ENCODE measurements at places on chromosomes 12 and 14.
A peak's percentile ranks its signal among the peaks of the same experiment; 100 is the strongest.

DNA sequence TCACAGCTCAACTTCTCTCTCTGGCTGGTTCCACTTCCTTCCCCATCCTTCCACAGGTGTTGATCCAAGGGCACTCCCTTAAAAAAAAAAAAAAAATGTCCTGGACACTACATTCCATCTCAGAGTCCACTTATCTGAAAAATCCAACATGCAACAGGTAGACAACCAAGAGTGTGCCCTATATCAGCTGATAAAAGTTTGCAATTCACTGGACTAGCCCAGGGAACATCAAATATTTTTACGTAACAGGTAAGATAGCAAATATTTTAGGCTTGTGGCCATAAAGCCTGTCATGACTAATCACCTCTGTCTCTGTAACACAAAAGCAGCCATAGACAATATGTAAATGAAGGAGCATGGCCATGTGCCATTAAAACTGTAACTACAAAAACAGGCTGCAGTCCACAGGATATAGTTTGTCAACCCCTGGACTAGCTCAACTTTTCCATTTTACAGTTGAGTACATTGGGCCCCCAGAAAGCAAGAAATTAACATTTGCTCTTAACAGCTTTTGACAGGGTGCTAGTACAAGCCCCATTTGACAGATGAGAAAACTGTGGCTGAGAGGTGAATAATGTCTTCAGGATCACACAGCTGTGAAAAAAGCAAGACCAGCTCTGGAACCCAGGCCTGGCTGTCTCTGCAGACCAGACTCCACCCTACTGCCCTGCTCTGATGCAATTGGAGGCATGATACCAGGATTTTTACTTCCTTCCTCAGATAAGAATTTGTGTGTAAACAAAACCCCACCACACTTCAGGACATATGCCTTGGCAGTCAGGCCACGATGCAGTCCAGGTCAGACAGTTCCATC, 68.9 kb downstream of the CMKLR1 start:
- DNase-seq: no peak

DNA sequence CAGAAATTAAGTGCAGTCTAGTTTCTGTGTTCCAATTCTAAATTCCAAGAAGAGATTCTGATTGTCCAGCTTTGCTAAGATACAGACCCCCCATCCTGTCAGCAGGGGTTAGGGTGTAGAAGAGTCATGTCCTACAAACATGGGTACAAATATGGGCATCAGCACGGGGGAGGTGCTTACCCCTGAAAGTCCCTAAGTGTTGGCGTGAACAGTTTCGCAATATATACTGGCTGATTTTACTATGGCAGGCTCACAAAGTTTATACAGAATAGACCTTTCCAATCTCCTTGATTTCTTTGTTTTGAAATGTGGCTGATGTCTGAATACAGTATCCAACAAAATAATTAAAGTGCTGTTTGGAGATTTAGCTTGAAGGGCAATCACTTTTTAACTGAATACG, 71.6 kb upstream of the PPM1H start:
- no peak for DNase-seq

DNA sequence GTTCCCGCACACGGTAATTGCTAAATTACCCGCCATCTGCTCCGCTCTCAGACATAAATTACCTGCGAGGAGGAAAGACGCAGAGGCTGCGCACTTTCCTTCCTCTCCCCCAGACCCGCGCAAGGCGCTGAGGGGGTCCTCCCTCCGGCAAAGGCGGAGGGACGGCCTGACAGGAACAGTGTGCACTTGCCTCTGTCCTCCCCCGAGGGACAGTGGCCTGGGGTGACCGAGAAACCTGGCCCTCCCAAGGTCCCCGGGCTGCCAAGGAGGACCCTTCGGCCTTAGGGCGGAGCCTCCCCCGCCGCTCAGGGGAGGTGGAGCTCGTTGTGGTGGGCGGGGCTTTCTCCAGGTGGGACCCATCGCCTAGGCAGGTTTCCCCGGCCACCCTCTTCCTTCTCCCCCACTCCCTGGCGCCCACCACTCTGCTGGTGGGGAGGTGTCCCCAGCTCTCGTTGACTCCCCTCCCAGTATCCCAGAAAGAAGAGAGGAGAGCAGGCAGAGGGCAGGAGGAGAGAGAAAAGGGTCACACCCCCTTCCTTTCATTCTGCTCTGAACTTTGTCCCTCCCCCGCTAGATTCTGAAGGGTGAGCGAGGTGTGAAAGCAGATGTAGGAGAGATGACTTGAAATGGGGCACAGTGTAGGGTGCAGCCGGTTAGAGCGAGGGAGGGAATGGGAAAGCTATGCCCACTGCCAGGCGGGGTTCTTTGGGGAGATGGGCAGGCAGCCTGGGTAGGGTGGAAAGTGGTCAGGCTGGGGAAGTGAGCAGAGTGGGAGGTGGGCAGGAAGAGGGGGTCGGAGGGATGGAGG, 11.4 kb upstream of the CALCOCO1 start:
- DNase-seq: no peak

DNA sequence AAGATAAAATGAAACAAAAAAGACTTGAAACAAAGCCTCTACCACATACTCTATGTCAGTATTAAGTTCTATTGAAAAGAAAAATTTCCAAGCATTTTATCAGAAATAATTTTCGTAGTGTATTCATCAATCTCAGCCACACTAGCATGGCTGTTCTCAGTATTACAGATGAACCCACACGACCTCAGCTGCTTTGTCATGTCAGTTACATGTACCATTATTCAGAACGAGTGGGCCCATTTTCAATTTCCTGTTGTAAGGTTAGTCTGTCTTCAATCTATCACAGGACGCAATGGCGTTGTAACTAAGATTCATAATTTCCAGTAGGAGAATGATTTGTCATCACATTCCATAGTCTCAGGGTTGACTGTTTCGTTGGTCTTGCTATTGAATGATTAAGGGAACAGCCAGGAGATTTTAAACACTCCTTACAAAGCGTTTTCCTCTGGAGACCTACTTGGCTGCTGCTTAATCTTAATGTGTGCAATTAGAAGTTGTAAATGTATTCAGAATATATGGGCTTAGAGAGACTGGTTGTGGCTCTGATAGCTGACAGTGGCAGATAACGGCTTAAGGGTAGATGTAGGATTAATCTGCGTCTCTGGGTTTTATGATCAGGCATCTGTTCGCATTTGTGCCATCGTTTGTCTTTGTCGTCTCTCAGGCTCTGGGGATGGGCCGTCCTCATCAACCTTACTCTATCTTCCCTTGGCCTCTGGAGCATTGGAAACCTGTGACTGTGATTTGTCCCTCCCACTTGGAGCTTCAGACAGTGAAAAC, 65.4 kb downstream of the GLT1D1 start:
- DNase-seq: no peak

DNA sequence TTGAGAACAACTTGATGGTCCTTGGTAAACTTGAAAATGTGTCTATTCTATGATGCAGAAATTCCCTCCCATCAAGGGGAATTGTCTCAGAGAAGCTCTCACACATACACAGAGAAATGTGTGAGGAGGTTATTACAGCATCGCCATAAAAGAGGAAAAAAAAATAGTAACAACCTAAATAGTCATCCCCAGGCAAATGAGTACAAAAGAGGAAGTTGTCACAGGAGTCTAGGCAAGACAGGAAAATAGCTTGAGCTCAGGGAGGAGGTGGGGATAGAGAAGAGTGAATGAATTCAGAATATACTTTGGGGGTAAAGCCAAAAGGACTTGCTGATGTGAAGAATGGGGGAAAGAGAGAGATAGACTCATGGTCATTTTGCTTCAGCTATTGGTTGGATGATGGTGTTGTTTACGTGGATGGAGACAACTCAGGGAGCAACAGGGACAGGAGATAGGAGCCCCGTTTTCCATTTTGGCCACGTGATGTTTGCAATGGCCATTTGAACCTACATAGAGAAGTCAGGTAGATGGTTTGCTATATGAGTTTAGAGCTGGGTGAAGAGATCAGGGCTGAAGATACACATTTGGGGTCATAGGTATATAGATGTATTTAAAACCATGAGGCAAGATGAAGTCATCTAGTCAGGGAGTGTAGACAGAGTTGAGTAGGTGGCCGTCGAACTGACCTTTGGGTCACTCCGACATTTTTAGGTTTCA, 20.3 kb downstream of the LRRC74A start:
- no peak for DNase-seq

GRCh38 chr12:64389154-64389553, 1.4 kb downstream of the C12orf56 start:
- DNase-seq: no peak

GRCh38 chr12:52239767-52240166, 6.7 kb downstream of the KRT7 start:
- DNase-seq: no peak

GRCh38 chr14:52266782-52267181, 716 bp upstream of the PTGDR start:
- DNase-seq: no peak

DNA sequence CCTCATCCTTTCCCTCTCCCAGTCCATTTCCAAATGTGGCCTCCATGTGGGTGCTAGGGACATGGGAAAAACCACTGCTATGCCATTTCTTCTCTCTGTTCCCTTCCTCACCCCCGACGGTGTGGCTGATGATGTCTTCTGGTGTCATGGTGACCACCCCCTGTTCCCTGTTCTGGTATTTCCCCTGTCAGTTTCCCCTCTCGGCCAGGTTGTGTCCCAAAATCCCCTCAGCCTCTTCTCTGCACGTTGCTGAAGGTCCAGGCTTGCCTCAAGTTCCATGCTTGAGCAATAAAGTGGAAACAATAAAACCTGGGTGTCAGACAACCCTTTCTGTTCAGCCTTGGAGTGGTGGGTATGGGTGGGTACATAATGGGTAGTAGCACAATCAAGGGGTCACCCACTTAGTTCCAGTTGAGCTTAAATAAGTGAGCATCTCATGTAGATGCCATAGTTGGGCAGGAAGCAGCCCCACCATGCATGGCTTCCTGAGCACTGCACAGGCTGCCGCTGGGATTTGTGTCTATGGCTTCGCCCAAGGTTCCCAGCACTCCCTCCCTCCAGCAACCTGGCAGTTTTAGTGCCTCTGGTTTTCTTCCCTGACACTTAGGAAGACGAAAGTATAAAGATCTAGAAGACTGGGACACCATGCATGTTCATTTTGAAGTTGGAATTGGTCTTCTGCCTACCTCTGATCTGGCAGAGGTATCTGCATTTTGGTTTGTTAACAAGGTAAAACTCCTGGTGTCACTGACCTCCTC, 8.7 kb upstream of the ITFG2 start:
- DNase-seq: no peak

DNA sequence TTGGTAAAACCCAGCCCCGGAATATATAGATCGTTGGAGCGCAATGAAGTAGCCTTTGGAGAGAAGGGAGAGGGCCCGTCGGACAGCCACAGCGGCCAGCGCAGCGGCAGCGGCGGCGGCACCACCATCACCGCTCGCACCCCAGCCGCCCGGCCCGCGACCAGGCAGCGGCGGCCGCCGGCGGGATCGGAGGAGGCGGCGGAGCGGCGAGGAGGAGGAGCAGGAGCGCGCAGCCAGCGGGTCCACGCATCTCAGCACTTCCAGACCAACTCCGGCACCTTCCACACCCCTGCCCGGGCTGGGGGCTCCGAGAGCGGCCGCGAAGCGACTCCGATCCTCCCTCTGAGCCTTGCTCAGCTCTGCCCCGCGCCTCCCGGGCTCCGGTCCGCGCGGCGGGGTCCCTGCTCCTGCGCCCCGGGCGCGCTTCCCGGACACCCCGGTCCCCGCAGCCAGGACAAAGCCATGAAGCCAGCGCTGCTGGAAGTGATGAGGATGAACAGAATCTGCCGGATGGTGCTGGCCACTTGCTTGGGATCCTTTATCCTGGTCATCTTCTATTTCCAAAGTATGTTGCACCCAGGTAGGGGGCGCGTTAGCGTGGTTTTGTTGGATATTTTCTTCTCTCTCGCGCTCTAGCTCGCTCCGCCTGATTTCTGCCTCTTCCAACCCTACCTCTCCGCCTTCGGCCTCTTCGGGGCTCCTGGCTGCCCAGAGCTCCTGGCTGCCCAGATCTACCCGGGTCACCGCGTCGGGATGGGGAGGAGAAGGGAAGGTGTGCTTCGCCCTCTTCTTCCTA, 400 bp downstream of the CHST11 start:
- DNase-seq: peak; percentile 23

DNA sequence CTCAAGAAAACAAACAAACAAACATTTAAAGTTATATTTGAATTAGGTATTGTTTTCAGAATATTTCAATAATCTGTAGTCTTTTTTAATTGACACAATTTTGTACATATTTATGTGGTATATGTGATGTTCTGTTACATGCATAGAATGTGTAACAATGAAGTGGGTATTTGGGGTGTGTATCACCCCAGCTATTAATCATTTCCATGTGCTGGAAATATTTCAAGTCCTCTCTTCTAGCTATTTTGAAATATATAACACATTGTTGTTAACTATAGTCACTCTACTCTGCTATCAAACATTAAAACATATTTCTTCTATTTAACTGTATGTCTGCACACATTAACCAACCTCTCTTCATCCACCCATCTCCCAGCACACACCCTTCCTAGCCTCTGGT, 32.0 kb upstream of the SIX1 start:
- DNase-seq: no peak

- DNase-seq: no peak
These were observed 284.0 kb downstream of the PRKD1 start for GRCh38 chr14:29643433-29644211.

DNA sequence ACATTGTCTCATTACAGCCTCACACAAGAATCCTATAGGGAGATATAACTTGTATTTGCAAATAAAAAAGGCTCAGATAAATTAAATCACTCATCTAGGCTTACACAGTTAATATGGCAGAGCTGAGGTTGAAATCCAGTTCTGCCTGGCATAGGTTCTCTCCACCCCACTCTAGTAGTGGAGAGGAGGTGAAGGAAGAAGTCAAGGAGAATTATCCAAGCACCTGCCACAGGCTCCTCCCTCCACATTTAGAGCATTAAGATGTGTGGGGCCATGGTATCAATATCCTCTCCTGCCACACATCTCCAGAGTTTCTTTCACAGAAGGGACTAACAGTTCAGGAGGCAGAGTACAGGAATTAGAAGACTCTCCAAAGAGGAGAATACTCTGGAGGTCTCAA, 22.5 kb upstream of the STAC3 start:
- DNase-seq: no peak

DNA sequence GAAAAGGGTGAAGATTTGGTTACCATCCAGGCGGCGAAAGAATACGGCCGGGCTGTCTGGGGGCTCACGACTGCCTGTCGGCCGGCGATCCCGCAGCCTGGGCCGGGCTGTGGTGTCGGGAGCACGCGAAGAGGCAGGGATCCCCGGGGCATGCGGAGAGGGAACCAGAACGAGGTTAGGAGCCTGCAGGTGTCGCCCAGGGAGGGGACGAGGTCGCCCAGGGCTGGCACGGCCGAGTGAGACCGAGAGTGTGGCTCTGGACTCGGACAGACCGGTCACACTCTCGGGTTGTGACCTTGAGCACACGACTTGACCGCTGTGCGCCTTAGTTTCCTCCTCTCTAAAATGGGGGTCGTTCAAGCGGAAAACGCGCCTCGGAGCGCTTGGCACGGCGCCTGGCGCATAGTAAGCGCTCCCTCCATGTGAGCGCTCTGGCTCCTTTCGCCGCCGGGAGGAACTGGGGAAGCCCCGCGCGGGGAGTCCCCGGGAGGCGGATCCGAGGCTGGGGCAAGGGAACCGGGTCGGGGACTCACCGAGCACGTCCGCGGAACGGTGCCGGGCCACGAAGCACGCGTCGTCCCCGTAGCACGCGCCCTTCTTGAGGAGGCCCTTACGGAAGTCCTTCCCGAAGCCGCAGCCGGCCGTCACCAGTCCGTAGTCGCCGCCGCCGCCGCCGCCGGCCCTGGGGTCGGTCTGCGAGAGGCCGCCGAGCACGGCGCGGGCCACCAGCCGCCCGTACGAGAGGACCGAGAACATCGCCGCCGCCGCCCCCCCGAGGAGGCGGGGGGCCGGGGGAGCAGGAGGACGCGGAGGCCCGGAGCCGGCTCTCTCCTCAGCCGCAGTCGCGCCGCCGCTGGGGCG, 612 bp downstream of the PPTC7 start:
- peak; percentile 36 for DNase-seq

- DNase-seq: no peak
These were observed 25.2 kb downstream of the SSH1 start for GRCh38 chr12:108832208-108832607.
